ENCODE measurements at places on chromosomes 16 and 17. TPM values are rescaled to one million over a fixed set of nuclear protein-coding genes. Genes with fewer than 3 reads are reported as not detected.

Gene SAMD14
- 14.1 TPM for total RNA-seq

Gene UBFD1
- total RNA-seq, result 72.4 TPM

Gene JPH3
- total RNA-seq, result 2.5 TPM

Gene FNDC8
- not detected for total RNA-seq

Gene SLC6A2
- 0.73 TPM for total RNA-seq

Gene HOXB3
- 80.0 TPM for total RNA-seq

Gene SULT1A2
- total RNA-seq, result 0.56 TPM

Gene TPSG1
- total RNA-seq, result not detected

Gene PRKCA
- total RNA-seq, result 10.3 TPM

Gene SLFN14
- 0.46 TPM for total RNA-seq

Gene AOC2
- 2.7 TPM for total RNA-seq

Gene GPR142
- total RNA-seq, result not detected

Gene UMOD
- total RNA-seq, result not detected

Gene DNAI2
- 0.29 TPM for total RNA-seq

Gene KRTAP2-1
- not detected for total RNA-seq

Gene LGALS9C
- 0.87 TPM for total RNA-seq

Gene MAF
- 4.4 TPM for total RNA-seq

Gene PARD6A
- total RNA-seq, result 2.5 TPM

Gene MRPS23
- total RNA-seq, result 51.1 TPM

Gene EFNB3
- 490 TPM for total RNA-seq

Gene MRPS7
- 50.6 TPM for total RNA-seq

Gene IRF8
- 0.23 TPM for total RNA-seq

Gene ATP2C2
- 0.81 TPM for total RNA-seq

Gene CAMTA2
- 12.9 TPM for total RNA-seq

Gene WNT9B
- not detected for total RNA-seq

Gene ACSM2A
- total RNA-seq, result 0.27 TPM

Gene MEFV
- total RNA-seq, result not detected

Gene LDHD
- total RNA-seq, result 1.0 TPM

Gene RHOT1
- 59.2 TPM for total RNA-seq

Gene DHRS7C
- total RNA-seq, result not detected

Gene PRSS33
- total RNA-seq, result 0.19 TPM
